ENCODE measurements at places on chromosomes 5 and 9.

- DNase-seq, result no peak
These were observed 81.9 kb downstream of the DMRTA1 start for GRCh38 chr9:22528485-22528884.

DNA sequence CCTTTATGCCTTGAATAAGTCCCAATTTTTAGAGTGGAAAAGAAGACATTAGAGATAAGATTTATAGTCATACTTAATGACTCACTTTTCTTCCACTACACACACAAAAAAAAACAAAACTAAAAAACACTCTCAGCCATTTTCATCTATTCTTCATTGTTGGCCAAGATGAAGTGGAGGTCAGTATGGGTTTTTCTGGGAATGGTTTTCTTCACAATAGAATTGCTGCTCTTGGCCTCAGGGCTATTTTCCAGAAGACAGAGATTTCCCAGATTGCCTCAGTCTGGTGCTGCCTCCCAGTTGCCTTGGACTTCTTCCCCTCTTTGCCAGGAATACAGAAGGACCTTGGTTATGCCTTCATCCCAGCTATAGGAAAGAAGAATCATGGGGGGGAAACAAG lies 463.7 kb downstream of the TMEM232 start:
- no peak for DNase-seq

GRCh38 chr5:433836-434235 lies 9.1 kb upstream of the EXOC3 start:
- no peak for DNase-seq

- peak; percentile 93 for DNase-seq
These were observed 42.1 kb downstream of the CXXC5 start for GRCh38 chr5:139690064-139690802.

DNA sequence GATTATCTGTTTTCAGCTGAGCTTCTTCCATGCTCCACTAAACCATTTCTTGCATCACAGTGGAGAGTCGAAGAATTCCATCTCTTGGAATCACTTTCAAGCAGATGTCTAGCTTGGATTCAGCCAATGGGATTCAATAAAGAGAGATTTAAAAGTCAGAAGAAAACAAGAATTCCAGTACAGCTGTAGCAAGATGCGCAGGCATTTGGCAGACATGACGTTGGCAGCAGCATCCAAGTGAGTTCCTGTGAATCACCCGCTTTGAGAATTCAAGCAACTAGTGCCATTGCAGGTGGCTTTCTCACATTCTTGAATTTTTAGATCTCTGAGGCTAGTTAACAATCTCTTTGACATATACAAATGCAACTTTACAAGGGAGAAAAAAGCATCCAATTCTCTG lies 467.0 kb downstream of the CDH10 start:
- no peak for DNase-seq

DNA sequence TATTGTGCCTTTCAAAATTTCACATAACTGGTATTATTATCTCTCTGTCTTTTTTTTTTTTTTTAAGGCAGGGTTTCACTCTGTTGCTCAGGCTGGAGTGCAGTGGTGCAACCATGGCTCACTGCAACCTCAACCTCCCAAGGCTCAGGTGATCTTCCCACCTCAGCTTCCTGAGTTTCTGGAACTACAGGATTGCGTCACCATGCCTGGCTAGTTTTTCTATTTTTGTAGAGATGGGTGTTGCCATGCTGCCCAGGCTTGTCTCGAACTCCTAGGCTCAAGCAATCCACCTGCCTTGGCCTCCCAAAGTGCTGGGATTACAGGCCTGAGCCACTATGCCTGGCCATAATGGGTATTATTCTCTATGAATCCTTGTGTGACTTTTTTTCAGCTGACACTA lies 402.3 kb upstream of the SMARCA2 start:
- DNase-seq, result no peak

GRCh38 chr5:17891881-17892280 lies 257.6 kb downstream of the TAF11L14 start:
- no peak for DNase-seq
